Psoas muscle (tissue), 8 donors: ENCODE measurements at places on chromosomes 4 and X. TPM values are rescaled to one million over a fixed set of nuclear protein-coding genes. Genes with fewer than 3 reads are reported as not detected.

DNA sequence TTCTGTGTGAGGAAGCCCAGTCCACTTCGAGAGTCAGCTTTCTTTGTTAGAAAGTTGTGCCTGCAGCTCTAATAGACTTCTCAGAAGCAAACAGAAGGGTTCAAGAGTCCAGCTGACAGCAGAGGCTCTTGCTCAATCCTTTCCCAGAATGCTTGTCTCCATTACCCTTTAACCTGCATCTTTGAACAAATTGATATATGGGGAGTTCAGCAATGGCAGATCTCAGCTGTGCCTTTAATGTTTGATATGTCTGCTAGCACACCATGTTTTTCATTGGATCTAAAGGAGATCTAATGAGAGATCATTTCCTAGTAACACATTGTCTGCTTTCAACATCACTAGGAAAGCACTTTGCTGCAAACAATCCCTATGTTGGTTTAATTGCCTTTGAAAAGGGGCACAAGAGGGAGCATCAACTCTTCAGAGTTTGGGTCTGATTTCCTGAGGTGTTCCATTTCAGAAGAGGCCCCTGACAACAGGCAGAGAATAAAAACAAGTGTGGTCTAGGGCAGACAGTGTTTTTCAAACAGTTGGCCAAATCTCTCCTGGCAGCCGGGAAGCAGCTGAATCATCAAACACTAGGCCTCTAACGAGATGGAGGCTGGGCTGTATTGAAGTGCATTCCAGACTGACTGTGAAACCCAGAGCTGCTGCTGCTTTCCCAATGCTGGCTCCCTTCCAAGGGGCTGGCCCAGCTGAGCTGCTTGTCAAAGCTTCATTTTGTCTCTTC, 55.5 kb downstream of the LUZP4 start:
- DNase-seq: peak; percentile 88

- no peak for DNase-seq
These were observed 4.8 kb downstream of the C4orf46 start for GRCh38 chr4:158666892-158667291.

Gene TMPRSS11B
- polyA plus RNA-seq: 0.03 TPM

Gene NPY1R
- 0.51 TPM for polyA plus RNA-seq
